ENCODE measurements at places on chromosomes 2 and 18. TPM values are rescaled to one million over a fixed set of nuclear protein-coding genes. Genes with fewer than 3 reads are reported as not detected.

The SOX11 gene
- polyA plus RNA-seq, result 39.7 TPM

The SH2D6 gene
- 0.76 TPM for polyA plus RNA-seq

- no peak for DNase-seq
Measured at GRCh38 chr18:38526922-38527321, 961.3 kb upstream of the CELF4 start.

The REG3A gene
- not detected for polyA plus RNA-seq

The TCF23 gene
- polyA plus RNA-seq, result 0.06 TPM

- DNase-seq, result no peak
Measured at GRCh38 chr2:239936838-239937581, 88.1 kb downstream of the NDUFA10 start.

DNA sequence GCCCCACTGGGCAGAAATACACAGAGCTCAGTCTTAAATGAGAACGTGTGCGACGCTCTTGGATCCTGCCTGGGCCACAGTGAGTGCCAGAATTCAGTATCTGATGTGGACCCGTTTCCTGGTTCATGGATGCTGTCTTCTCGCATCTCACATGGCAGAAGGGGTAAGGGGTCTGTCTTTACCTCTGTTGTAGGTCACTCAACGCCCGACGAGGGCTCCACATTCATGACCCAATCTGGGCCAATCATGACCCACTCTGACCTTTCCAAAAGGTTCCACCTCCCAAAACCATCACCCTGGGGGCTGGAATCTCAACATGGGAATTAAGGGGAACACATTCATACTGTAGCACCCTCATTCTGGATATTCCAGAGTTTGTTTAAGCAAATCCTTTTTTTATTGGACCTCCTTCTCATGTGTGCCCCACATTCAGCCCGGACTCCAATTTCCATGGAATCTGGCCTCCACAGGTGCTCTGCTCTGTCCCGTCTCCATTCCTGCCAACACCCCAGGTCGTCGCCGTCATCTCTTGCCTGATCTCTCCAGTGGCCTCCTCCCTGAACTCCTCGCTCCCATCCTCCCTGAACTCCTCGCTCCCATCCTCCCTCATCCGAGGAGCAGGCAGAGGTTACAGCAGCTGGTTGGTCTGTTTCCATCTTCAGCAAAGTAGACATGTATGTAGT, 78.9 kb upstream of the OTOS start:
- no peak for DNase-seq

DNA sequence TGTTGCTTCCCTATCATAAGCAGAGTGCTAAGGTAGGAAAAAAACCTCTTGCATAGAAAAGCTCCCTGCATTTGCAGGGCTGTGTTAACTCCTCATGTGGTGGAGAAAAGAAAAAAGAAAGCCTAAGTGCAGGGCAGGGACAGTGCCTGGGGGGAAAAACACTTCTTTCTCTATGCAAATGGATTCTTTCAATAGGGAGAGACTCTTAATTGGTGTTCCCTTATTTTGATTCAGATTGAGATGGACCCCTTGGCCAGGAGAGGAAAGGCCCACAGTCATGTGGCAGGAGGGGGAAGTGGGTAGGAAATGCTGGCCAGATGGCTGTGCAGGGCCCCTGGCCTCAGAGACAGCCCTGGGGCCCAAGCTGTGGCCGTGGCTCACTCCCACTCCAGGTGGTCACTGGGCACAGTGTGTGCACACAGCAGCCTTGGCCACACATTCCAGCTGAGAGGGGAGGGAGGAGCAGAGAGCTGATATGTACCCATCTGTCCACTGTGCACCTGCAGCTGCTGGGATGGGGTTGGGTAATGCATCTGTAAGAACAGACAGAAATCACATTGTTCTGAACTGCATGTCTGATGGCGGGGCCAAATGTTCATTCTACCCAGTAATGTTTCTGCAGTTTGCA, 410.4 kb downstream of the DSC3 start:
- DNase-seq, result no peak

The SP140 gene
- 1.1 TPM for polyA plus RNA-seq

DNA sequence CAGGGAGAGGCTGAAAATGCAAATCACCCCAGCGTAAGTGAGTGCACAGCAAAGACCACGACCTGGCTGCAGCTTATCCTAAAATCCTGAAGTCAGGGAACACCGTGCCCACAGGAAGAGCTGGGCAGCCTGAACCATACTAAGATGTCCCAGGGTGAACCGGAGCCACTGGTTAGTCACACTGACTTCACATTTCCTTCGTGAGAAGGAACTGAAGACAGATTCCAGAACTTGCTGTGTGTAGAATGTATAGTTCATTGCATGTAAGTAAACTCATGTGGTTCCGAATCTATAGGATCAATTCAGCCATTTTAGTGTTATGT, 84.6 kb upstream of the NDUFV2 start:
- no peak for DNase-seq

- DNase-seq, result no peak
Measured at GRCh38 chr2:10245021-10245420, 57.7 kb upstream of the HPCAL1 start.

DNA sequence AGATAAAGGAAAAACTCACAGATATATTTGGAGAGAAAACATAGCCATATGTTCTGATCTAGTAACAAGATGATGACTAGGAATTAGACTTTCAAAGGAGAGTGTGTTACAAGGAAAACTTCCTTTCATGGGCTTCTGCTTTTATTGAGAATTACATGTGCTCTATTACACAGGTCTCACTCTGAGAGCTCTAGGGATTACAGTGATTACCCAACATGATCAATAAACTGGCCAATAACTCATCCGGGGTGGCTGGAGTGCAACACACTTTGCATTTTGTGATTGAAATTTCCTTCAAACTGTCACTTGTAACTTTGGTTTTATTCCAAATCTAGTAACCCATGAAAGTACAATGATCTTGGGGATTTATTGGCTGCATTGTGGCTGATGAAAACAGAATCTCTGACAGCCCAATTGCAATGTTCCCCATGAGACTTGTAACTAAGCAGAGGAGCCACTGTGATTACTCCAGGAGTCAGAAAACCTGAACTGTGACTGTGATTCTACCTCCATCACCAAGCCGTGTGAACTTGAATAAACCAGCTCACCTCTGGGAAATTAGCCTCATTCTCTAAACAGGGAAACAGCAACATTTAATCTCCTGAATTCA, 40.2 kb upstream of the LRRC30 start:
- DNase-seq, result no peak

DNA sequence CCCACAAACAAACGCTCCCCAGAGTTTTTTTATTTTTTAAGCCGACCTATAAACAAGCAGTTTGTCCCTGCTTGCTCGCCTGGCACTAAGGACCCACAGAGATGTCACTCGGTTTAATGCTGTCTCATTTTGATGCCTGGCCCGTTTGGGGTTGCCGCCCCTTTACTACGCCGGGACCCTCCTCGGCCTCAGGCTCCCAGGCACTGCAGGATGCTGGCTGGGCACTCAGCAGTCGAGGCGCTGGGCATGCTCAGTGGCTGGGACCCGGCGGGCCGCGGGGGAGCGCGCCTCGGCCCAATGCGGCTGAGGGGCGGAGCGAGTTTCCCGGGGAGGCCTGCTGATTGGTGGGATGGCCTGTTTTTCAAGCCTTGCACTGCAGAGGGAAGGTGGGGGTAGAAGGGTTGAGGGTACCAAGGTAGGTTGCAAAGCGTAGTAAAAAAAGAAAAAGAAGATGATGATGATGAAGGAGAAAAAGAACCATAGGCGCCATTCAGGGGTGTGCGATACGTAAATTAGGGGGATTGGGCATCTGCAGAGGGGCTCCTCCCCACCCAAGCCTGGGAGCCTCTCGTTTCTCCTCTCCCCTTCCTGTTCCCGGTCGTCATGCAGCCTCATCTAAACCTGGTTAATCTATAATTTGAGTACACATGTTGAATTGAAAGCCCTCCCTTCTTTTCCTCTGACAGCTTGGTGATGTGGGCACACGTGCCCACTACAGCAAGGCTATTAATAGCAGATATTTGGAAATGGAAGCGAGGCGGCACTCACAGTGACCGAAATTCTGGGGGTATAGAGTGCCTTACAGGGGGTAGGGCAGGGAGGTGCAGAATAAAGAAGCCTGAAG, 1.5 kb upstream of the IRS1 start:
- DNase-seq, result peak; percentile 89

The SCG2 gene
- polyA plus RNA-seq, result 1.3 TPM

- peak; percentile 23 for DNase-seq
Measured at GRCh38 chr2:27441958-27442919, at the start of gene KRTCAP3. Gene KRTCAP3 (plus strand): TSS chr2:27442381. CDS start chr2:27442413, 32 bp downstream.

GRCh38 chr2:105627534-105627933, 117.2 kb upstream of the NCK2 start:
- no peak for DNase-seq

GRCh38 chr2:101267671-101268656, 15.3 kb downstream of the CNOT11 start:
- DNase-seq, result peak; percentile 20

GRCh38 chr2:79820281-79820680, 307.4 kb downstream of the CTNNA2 start:
- DNase-seq, result peak; percentile 7

GRCh38 chr2:232420463-232421188, 14.0 kb downstream of the ALPG start:
- DNase-seq, result no peak

- DNase-seq, result no peak
Measured at GRCh38 chr2:180739070-180739469, 241.3 kb upstream of the UBE2E3 start.

DNA sequence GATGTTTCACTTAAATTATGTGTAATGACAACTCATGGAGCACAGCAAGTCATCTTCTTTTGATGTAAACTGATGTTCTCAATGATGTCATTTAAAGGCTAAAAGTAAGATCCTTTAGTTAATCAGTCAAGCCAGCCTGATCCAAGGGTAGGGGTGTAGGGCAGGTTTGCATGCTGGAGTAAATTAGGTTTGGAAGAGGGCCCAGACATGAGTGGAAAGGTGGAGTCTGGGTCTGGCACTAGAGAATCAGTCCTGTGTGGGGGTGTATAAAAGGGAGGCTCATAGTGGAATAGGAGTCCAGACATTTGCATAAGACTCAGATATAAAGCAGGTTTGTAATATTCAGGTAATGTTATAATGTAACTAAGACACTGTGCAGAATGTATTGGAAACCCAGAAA, 88.8 kb upstream of the NYAP2 start:
- DNase-seq, result no peak

GRCh38 chr2:191045141-191045540, 31.2 kb upstream of the STAT1 start:
- DNase-seq, result no peak

The IRS1 gene
- 37.7 TPM for polyA plus RNA-seq

The SPOPL gene
- polyA plus RNA-seq, result 26.7 TPM

DNA sequence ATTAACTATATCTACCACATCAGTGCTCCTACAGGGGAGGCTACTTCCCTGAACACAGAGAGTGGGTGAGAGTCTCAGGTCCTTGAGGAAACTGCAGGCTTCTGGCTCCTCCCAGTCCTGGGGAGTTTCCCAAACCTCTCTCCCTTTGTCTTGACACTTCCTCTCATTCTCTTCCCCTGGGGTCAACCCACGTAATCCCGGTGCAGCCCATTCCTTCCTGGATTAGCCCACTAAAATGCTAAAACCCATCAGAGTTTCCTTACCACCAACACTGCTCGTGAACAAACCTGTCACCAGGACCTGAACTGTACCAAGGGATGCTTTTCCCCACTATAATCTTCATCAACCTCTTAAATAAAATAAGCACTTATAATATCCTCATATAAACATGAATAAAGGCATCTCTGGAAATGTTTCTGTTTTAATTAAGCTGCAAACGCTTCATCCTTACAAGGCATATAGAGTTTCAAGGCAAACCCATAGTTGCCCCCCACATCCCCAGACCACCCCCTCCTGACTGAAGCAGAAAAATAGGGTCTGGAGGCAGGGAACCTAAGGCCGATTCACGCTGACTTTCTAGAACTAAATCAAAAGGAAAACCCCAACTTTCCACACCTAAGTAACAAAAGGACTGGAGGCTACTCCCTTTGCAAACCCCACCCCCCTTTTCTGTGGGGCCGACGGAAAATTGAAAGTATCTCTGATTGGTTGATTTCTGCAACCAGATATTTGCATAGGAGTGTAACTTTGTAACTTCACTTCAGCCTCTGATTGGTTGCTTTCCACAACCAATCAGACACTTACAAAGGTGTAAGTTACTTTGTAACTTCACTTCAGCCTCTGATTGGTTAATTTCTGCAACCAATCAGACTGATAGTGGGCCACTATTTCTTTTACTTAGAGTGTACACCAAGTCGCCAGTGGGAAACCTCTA, 19.0 kb downstream of the TMSB10 start:
- DNase-seq, result no peak

- no peak for DNase-seq
Measured at GRCh38 chr2:88709181-88709631, 17.7 kb downstream of the RPIA start.

GRCh38 chr2:190781604-190782198, 98.9 kb upstream of the GLS start:
- DNase-seq, result no peak

The FNDC4 gene
- polyA plus RNA-seq, result 14.2 TPM

The C2orf76 gene
- polyA plus RNA-seq, result 16.9 TPM

GRCh38 chr2:96323849-96324248, 1.3 kb upstream of the ITPRIPL1 start:
- no peak for DNase-seq

DNA sequence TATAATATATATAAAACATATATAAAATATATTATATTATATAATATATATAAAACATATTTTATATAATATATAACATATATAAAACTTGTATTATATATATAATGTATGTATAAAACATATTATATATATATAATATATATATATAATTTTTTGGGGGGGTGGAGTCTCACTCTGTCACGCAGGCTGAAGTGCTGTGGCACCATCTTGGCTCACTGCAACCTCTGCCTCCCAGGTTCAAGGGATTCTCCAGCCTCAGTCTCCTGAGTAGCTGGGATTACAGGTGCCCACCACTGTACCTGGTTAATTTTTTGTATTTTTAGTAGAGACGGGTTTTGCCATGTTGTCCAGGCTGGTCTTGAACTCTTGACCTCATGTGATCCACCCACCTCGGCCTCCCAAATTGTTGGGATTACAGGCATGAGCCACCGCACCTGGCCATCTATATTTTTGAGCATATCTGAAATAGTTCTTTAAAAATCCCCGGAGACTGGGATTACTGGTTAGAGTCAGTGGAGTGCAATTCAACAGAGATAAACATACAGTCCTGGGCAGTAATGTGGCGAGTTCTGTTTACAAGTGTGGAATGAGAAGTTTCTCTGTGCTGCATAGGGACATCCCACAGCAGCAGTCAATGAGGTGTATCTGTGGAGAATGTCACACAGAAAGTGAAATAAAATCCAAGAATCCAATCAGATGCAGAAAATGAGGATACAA, 208.4 kb downstream of the MYCN start:
- DNase-seq, result no peak

DNA sequence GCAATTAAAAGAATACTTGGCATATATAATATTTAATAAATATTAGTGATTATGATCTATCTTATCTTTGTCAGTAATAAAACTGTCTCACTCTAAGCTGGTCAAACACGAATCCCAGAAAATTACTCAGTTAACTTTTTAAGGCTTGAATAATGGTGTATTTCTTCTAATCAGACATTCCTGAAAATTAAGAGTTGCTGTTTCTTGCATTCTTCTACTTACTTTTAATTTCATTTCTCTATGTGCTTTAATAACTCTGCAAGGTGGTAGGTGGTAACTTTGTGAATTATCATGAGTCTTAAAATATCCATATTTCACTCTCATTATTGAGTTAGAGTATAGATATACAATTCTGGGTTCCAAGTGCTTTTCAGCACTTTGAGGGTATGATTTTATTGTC, 3.1 kb upstream of the SERPINB10 start:
- no peak for DNase-seq

The RAX gene
- polyA plus RNA-seq, result not detected

The GALNT3 gene
- 25.4 TPM for polyA plus RNA-seq

The PLGLB2 gene
- 6.5 TPM for polyA plus RNA-seq

GRCh38 chr2:131008967-131009366, 84.3 kb downstream of the FAM168B start:
- DNase-seq, result no peak

Data from right lung (tissue), 10 donors.